ENCODE measurements at places on chromosomes 1 and 21.

DNA sequence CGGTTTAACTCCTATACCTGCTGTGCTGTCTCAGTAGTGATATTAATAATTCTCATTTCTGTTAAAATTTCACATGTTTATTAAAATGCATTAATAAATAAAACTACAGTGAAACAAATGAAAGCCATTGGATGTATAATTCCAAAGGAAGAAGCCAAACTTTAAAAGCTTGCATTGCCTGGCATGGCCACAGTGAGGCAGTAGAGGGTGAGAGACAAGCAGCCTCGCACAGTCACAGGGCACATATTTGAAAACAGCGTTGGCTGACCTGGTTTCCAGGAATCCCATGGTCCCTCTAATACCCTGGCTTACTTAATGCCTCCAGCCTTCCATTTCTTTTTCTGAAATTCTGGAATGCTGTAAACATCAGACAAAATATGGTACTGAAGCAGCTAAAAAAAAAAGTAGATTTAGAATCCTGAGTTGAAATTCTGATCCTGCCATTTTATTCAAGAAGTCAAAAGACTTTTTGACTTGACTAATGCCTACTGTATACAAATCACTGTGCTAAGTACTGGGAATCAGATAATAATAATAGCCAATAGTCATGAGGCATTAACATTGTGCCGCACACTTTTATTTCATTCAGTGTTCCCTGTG is 6.7 kb upstream of the RNASEL start:
- peak; percentile 51 for DNase-seq

DNA sequence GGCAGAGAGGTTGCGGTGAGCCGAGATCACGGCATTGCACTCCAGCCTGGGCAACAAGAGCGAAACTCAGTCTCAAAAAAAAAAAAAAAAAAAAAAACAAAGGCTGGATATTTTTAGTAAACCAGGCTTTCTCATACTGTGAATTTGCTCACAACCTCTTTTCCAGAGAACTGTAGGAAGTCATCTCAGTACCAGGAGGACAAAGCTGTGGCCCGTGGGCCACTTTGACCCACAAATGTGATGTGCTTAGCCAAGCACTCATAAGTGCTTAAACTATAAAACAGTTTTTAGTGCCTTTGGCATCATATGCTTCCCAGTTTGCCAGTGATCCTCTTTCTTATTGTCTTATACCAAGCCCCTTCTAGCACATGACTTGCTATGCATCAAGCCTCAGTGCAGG is 46.5 kb downstream of the RNF11 start:
- no peak for DNase-seq

- DNase-seq: no peak
Measured at GRCh38 chr1:74467786-74468377, 44.5 kb downstream of the LRRC53 start.

DNA sequence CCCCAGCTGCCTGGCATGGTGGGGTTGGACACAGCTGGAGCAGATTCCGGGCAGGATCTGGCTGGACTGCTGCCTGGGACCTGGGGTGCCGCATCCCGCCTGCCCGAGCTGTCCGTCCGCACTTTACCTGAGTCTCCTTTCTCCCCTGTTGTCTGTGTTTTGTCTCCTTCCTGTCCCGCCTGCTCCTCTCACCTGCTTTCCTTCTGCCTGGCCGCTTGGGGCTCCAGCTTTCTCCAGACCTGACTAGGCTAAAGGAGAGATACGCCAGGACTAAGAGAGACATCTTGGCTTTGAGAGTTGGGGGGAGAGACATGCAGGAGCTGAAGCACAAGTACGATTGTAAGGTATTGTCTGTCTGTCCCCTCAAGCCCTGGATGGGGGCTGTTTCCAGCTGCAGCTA is 73.3 kb downstream of the ARHGEF10L start:
- no peak for DNase-seq

GRCh38 chr1:159030311-159030710 is 20.6 kb downstream of the IFI16 start:
- DNase-seq: no peak

DNA sequence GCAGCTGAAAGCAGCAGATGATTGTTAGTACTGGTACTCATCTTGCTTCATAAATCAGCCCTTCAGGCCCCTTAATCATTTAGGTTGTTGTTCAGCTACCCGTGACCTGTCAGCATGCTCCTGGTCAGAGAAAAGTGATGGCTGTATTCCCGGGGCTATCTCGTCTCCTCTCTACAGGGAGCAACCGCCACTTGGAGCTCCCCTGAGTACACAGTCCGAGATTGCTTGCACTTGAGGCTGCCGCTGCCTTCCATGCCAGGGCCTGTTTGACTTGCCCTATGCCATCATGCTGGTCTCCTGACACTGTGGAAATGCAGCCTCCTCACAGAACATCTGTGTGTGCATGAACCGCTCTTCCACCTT is 97.5 kb downstream of the SPATA46 start:
- no peak for DNase-seq

- no peak for DNase-seq
Measured at GRCh38 chr1:60290393-60290792, 216.8 kb upstream of the C1orf87 start.

DNA sequence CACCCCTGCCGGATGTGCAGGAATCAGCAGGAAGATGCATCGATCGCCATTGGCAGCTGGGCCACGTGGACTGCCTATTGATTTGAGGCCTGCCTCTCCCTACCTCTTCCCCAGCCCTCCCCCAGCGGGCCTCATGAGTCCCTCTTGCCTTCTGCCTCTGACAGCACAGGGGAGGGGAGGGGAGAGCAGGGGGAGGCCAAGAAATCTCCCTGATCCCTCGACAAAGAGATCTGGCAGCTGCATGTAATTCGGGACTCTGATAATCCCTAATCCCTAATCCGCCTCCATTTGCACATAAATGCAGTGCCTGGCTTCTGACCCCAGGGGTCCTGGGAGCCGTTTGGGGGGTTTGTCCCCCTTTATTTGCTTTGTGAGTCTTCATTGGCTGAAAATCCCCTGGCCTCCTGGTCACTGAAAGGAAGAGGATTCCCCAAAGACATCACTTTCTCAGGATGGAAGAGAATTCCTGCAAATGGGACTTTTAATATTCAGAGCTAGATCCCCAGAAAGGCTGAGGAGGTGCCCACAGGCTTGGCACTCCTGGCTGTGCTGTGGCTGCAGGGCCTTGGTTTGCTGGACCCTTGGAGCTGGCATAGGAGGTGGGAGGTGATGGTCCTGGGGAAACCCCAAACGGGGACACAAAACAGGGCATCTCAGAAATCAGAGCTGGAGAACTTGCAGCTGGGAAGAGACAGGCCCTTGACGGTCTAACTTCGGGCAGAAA is 239.4 kb upstream of the POU3F1 start:
- DNase-seq: no peak

GRCh38 chr1:195851016-195851601 is 757.1 kb downstream of the KCNT2 start:
- DNase-seq: no peak

DNA sequence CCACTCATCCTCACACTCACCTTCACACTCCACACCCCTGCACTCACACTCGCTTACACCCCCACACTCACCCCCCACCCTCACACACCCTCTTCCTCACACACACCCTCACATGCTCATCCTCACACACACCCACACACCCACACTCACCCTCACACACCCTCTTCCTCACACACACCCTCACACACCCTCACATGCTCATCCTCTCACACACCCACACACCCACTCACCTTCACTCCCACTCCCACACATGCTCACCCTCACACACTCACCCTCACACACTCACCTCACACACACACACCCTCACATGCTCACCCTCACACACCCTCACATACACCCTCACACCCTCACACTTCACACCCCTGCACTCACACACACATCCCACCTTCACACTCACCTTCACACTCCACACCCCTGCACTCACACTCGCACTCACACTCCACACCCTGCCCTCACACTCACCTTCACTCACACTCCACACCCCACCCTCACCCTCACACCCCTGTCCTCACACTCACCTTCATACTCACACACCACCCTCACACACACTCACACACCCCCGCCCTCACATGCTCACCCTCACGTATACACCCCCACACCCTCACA is 42.6 kb upstream of the EDN2 start:
- DNase-seq: no peak

DNA sequence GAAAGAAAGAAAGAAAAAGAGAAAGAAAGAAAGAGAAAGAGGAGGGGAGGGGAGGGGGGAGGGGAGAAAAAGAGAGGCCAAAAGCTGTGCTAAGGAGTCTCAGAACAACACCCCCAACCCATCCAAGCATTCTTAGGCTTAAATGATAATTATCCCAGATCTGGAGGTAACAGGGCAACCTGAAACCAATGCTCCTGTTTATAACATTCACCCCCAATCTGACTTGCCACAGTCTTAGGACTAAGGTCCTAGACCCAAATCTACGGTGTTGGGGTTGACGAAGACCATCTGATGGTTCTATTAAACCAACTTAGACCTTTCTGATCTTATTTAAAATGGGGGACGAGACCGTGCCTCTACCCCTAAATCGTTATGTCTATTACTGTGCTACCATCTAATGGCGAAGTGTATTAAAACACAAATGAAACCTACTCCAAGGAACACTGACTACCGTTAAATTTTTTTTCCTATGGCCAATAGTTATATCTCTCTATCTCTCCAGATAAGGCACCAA is 119.3 kb upstream of the CDC42BPA start:
- DNase-seq: no peak

DNA sequence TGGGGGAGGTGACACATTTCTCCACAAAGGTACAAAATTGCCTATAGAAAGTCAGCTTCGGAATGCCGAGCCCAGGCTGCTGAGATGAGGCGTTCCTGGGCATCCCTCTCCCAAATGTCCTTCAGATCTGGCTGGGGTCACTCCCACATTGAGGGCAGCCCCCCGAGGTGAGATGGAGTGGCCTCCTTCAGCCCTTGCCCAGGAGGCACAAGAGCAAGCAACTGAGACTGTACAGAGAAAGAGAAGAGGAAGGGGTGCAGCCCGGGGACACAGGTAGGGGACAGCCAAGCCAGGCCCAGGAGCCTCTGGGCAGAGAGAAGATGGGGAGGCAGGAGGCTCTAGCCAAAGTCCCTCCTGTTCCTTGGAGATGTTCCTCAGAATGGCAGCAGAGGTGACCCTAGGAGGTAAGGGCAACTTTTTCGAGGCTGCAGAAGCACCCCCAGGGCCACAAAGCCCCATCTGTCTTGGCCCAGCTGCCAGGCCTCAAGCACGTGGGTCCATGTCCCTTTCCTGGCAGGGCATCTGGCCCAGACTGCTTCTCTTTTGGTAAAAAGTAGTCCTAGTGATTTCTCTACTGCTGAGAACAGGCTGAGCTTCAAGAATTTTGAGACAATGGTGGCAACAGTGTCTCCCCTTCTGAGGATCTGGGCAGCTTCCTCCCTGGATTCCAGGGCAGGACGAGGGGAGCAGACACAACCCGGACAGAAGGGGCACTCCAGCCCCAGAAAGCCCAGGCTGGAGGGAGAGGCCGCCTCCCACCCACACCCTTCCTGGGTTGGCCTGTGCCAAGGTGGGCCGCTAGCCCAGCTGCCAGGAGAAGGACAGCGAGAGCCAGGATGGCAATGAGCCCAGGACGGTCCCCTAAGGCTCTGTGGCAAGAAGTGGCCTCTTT is 68.0 kb downstream of the LRRN2 start:
- no peak for DNase-seq

DNA sequence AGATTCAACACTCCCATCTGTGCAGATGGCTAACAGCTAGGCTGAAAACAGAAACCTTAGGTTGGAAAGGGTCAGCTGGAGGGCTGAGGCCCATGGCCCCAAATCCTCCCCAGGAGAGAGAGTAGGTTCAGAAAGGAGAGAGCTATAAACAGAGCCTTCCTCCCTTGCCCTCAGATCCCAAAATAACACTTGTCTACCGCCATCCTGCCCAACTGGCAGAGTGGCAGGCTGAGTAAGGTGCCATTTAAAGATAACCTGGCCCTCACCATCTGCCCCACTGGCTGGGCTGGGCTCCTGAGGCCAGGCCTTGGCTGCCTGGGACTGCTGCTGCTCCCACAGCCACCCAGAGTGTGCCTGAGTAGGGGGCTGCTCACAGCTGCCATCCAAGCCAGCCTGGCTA is 4.3 kb upstream of the SHISA4 start:
- DNase-seq: no peak

DNA sequence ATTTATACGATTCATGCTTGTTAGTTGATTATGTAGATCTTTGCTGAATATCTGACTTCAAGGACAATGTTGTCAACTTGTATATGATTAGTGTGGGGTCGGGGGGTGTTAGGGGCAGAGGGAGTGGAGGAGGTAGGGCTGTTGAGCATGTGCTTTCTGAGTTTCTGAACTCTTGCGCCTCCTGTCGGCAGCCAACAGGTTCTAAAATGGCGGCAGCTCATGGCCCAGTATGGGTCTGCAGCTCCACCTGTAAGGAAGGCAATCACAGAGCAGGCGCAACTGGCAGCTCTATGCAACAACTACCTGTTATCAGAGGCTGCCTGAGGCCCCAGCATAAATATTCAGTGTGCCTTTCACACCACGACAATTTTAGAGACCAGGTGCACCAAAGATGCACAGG is 205.8 kb upstream of the PLXNA2 start:
- DNase-seq: no peak

DNA sequence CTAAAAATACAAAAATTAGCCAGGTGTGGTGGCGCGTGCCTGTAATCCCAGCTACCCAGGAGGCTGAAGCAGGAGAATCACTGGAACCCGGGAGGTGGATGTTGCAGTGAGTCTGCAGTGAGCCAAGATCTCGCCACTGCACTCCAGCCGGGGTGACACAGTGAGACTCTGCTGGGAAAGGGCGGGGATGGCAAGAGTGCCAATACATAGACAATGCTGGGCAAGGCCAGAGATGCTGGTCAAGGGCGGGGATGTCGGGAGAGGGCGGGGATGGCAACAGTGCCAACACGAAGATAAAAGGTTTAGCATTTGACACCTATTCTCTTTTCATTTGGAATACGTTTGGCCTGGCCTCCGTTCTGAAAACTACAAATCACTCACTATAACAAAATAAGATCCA is 11.0 kb downstream of the SSU72 start:
- DNase-seq: no peak

- no peak for DNase-seq
Measured at GRCh38 chr21:16587681-16588375, 858.0 kb downstream of the USP25 start.
